Gastrocnemius medialis (tissue), 4 donors: ENCODE measurements at places on chromosomes 5 and 9. TPM values are rescaled to one million over a fixed set of nuclear protein-coding genes. Genes with fewer than 3 reads are reported as not detected.

GRCh38 chr5:98934546-98934945 lies 5.7 kb upstream of the CHD1 start:
- DNase-seq, result no peak
- no peaks in the 10 kb centered on the region for H3K27me3 ChIP-seq
- H3K27ac ChIP-seq, result peak overlapping the region; percentile 100
- H3K36me3 ChIP-seq, result no peaks in the 10 kb centered on the region
- no peak overlapping the region for H3K4me3 ChIP-seq

DNA sequence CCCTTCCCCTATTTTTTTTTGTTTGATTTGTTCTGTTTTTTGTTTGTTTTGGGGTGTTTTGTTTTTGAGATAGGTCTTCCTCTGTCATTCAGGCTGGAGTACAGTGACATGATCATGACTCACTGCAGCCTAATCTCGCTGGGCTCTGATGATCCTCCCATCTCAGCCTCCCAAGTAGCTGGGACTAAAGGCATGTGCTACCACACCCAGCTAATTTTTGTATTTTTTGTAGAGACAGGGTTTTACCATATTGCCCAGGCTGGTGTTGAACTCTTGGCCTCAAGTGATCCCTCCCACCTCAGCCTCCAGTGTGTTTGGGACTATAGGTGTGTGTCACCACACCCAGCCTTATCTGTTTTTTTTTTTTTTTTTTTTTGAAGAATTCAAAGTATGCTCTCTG lies 605.4 kb downstream of the DNAH5 start:
- no peaks in the 10 kb centered on the region for H3K27me3 ChIP-seq
- no peaks in the 10 kb centered on the region for H3K4me1 ChIP-seq
- no peak for DNase-seq
- no peak overlapping the region for H3K4me3 ChIP-seq
- H3K27ac ChIP-seq, result no peak overlapping the region
- H3K36me3 ChIP-seq, result no peaks in the 10 kb centered on the region

GRCh38 chr5:141155540-141156374 lies 5.9 kb downstream of the PCDHB6 start:
- H3K27me3 ChIP-seq, result no peaks in the 10 kb centered on the region
- H3K27ac ChIP-seq, result no peak overlapping the region

DNA sequence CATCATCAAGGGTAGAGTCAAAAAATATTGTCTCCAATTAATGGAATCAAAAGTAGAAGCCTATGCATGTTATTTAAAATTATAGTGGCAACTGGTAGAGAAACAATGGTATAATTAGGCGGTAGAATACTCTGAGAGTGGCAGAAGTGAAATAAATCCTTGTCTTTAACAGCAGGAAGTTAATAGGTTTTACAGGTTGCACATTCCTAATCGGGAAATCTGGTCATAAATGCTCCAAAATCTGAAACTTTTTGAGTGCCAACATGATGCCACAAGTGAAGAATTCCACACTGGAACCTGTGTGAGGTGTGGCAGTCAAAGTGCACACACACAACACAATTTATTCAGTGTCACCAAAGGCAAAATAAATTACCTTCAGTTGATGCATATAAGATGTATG lies 433.4 kb downstream of the TAF11L14 start:
- H3K27ac ChIP-seq, result no peak overlapping the region
- DNase-seq, result no peak
- H3K4me3 ChIP-seq, result no peak overlapping the region
- H3K4me1 ChIP-seq, result no peaks in the 10 kb centered on the region
- H3K36me3 ChIP-seq, result no peaks in the 10 kb centered on the region

- no peak for DNase-seq
- H3K27me3 ChIP-seq, result no peaks in the 10 kb centered on the region
- peaks cover 14% of the 10 kb centered on the region for H3K4me1 ChIP-seq
- no peaks in the 10 kb centered on the region for H3K36me3 ChIP-seq
- no peak overlapping the region for H3K4me3 ChIP-seq
- peak overlapping the region; percentile 44 for H3K27ac ChIP-seq
Measured at GRCh38 chr5:158874343-158874742, 225.4 kb downstream of the EBF1 start.

Gene SLC1A3
- total RNA-seq, result 12.8 TPM
